ENCODE measurements at places on chromosomes 2 and 18.

- no peak for DNase-seq
These were observed 48.2 kb downstream of the CXCR4 start for GRCh38 chr2:136069773-136070172.

DNA sequence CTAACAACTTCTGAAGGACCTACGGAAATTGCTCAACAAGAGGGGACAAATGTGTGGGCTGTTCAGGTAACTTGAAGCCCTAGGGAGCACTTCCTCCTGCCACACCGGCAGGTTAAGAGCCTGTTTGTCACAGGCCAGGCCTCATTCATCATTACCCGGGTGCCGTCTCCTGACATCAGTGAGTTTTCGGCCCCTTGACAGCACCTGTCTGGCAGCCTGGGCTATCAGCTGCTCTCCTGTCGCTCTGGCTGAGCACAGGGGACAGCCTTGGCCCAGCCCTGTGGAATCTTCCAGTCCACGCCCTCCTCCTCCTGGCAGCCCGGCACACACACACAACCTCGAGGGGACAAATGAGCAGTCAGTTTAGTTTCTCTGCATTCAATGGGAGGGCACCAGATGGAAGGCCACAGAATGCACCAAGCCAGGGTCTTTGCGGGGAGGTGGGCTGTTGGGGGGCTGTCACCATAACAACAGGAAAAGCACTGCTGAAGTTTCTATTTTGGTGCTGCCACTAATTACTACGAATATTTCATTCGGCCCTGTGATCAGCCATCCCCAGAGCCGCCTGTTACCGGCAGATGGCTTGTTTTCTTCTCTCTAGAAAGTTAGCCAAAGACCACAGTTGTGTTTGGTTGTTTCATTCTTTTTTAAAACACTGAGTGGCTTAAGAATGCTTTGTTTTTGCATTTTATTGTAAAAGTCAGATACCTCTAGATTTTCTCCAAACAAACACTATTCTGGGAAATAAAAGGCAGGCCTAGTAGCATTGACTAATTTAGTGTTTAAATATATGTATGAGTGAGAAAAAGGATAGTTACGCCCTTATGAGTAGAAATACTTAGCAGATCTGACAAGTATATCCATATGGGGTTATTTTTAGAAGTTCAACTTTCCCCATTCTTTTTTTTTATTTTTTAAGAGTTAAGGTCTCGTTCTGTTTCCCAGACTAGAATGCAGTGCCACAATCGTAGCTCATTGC lies 189.9 kb upstream of the NDUFV2 start:
- DNase-seq = no peak

GRCh38 chr2:29806461-29806860 lies 114.9 kb downstream of the ALK start:
- DNase-seq = no peak

DNA sequence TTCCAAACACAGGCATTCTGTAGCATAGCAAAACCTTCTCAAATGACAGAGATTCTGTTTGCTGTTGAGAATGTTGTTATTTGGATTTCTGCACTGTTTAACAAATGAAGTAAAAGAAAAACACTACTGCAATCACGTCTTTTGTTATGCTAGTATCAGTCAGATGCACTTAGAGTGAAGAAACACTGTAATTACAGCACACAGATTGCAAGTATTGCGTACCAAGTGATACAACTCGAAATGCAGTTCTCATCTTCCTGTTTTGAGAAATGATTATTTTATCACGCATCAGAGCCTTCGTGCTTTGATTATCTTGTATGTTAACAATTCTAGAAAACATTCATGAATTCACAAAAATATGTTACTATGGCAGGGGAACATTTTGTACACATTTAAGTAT lies 41.8 kb upstream of the KLF11 start:
- peak; percentile 89 for DNase-seq

- peak; percentile 15 for DNase-seq
These were observed 80.6 kb upstream of the ZFP36L2 start for GRCh38 chr2:43307046-43307445.

DNA sequence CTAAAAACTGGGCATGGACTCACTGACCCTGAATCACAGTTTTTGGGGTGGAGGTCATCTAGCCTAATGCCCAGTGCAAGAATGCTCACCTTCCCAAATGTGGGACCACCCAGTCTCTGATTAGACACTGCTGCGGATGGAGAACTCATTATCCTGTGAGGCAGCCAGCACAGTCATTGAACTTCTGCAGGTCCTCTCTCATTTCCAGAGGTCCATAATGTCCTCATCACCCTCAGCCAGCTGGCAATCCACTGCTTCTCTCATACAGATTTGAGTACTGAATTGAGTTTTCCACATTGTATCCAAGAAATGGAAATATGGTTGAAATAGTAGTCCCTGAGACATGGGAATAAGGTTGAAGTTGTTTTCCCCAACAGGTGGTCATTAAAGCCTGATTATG lies 5.0 kb upstream of the MYO5B start:
- no peak for DNase-seq

- DNase-seq = no peak
These were observed 4.8 kb downstream of the IL36A start for GRCh38 chr2:113010088-113010487.

GRCh38 chr2:25320077-25320476 lies 21.6 kb downstream of the DNMT3A start:
- DNase-seq = no peak

DNA sequence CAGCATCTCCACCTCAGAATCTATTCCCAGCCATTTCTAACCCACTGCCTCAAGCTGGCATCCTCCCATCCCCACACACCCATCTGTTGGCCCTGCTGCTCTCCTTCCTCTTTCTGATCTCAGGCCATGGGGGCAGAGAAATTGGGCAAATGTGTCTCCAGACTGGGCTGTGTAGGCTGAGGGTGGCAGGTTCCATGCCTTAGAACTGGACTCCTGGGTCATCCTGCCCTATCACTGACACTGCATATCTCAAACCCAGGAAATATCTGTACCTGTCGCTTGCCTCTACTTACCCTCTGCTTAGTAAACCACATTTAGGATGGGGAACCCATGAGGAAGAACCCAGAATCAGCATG lies 1.8 kb downstream of the WNT10A start:
- no peak for DNase-seq

DNA sequence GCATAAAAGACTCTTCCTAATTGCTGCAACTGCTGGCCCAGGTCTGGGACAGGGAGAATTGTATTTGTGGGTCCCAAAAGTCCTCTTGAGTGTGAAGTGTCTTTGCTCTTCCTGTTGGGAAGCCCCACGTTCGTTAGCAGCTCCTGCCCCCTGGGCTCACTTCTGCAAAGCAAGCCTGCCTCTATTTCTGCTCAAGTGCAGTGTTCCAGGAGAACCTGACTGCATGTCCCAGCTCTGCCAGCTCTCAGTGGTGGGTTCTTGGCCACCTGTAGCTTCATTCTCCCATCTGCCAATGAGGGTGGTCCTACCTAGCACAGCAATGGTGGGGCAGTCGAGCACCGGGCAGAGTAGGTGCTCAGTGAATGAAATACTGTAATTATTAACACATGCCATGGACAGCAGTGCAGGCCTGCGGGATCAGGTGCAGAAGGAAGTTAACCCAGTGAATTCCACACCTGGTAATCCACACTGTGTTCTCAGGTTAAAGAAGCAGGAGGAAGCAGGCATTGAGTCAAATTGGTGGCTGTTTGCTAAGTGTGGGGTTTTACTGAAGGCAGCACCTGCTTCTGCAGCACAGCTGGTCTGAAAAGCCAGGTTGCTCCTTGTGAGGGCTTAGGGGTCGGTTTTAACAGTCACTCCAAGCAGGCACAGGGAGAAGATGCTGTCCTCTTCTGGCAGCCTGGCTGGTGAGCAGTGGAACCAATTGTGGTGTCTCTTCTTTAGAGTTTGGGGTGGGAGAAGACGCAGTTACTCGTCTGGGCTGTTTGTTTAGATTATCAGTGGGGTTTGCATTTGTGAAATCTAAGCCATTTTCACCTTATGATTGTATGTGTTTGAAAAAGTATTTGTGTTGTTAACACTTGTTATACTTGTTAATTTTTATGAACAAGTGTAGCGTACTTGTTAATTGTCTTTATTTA lies 54.3 kb downstream of the DGKD start:
- no peak for DNase-seq

DNA sequence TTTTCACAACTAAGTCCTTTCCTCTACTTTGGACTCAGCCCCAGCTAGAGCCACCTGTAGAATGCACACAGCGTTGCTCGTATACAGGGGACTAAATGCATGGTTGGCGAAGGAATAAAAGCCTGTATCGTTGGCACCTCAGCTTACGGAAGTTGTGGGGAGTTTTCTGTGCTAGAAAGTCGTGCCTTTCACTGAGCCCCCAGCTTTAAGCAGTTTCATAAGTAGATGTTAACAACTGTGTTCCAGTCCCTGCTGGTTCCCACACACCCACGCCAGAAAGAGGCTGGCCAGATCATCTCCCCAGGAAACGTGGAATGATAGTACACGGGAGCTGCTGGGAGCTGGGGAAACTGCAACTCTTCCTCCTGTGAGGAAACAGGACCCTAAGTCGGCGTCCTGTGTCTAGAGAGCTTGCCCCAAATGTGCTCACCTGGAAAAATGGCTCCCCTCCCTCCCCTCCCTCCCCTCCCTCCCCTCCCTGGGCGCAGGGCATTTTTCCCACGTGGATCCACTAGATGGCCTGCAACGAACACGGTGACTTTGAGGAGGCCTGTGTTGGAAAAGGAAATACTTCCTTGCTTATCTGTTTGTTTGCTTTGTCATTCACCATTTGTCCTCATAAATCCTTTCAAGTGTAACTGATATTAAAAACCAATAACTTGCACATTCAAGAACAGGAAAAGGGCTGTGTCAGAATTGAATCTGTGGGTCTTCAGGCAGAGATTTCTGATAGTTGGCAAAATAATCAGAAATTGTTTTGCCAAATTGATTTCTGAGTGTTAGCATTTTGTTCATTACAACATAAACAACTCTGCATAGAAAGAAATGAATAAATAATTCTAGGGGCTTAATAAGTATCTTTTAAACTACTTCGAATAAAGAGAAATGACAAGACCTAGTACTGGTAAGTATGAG lies 43.9 kb upstream of the RFX8 start:
- no peak for DNase-seq

DNA sequence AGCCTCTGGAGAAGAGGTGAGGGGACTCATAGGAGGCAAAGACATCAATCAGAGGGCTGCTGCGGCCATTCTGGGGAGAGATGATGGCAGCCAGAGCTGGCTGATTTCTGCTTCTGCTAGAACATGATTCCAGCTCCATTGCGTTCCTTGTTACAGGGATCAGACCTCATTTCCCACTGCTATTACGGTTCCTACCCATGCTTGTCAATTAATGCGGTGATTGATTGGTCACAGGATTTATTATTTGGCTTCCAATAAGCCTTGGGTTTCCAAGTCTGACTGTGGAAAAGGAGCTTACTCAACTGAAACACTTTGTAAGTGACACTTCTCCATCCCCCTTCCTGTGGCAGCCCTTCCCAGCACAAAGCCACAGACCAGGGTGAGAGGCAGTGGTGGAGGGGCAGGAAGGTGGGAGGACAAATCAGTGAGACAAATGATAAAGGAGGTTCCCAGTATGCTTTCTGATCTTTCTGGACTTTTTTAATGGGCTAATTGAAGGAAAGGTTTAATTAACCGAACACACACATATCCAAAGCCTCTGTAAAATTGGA lies 26.8 kb upstream of the CTLA4 start:
- no peak for DNase-seq

- DNase-seq = no peak
These were observed 101.5 kb downstream of the SCG2 start for GRCh38 chr2:223500709-223501108.

DNA sequence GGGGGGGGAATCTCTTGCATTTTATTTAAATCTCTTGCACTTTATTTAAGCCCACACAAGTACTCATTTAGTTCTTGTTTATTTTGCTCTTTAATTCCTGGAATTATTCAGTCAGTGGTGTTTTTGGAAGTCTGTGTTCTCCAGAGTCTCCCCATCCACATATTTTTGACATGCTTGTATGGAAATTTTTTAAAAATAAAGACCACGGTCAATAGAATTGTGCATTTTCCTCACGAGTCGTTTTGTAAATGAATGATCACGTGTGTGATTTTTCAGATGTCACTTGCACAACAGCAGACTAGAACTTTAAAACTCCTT lies 824 bp downstream of the CD302 start:
- DNase-seq = no peak

DNA sequence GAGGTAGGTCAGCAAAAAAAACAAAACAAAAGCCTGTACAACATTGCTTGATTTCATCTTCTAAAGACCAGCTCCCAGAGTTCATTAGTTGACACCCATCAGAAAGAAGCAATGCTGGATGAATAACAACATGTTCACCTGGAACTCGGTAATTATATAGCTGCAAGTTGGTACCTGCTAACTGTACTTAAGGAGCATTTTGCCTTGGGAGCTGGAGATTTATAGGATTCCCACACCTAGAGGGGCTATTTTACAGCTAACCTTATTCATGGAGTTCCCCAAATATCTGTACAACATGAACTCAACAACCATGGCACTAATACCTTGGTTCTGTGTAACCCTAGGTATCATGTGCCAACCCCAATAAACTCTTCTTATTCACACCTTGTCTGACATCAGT lies 281.1 kb upstream of the NCKAP5 start:
- DNase-seq = no peak

DNA sequence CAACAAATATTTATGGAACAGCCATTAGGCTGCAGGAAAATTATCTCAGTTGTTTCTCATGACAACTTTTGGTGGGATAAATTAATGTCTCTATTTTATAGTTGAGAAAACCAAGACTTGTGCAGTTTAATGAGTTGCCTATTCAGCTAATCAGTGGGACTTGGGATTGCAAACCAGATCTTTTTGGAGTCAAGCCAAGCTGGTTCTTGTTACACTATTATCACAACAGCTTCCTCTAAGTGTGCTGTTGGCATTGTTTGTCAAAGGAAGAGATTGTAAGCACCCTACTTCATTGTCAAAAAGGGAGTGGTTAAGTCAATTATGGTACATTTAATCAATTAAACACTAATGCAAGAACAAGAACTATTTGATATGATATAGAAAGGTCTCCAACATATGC lies 119.2 kb downstream of the PAX3 start:
- no peak for DNase-seq

DNA sequence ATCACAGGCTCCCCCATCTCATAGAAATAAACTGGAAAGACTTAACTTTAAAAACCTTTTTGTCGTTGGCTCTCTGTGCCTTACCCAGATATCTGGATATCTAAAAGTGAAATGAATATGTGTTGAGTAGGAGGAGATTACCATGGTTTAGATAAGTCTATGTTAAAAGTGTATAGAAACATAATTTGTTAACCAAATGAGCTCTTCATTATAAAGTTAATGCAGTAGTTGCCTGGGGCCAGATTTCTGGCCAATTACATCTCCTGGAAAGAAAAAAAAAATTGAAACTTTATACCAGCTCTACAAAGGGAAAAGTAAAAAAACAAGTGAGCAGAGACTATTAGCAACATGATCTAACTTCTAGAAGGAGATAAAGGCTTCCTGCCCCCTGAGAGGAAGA lies 259.6 kb upstream of the UBE2E3 start:
- DNase-seq = no peak

- no peak for DNase-seq
These were observed 446.1 kb upstream of the MYT1L start for GRCh38 chr2:2777213-2777612.

DNA sequence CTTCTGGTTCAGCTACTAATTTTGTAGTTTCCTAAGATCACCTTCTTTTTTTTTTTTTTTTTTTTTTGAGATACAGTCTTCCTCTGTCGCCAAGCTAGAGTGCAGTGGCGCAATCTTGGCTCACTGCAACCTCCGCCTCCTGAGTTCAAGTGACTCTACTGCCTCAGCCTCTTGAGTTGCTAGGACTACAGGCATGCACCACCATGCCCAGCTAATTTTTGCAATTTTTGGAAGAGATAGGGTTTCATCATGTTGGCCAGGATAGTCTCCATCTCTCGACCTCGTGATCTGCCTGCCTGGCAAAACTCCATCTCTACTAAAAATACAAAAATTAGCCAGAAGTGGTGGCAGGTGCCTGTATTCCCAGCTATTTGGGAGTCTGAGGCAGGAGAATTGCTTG lies 301.5 kb upstream of the TFPI start:
- DNase-seq = no peak
